ENCODE measurements at places on chromosomes 3 and 15. TPM values are rescaled to one million over a fixed set of nuclear protein-coding genes. Genes with fewer than 3 reads are reported as not detected.

DNA sequence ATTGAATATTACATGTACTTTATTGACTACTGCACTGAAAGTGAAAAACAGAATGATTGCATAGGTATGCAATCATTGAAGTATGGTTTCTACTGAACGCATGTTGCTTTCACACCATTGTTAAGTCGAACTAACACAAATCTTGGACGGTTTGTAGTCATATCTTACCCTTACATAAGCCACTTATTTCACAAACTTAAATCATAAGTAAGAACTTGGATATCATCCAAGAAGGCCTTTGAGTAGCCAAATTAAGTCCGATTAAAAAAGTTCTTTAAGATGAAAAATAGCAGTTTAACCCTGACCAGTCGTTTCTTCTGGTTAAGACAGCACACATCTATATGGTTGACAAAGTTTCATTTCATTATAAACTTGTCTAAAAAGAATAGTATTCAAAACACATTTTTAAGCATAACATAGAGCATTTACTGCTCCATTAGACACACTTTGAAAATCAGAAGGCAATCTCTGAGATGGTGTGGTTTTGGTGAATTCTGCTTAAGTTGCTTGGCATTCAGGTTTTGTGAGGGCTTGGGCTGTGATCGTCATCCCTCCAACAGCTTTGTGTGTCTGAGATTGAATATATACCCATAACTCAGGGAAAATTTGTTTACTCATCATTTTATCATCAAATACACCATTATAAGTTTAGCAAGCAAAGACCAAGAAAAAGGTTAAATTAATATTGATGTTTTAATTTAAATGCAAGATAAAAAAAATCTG is 92.2 kb downstream of the NFKBIZ start:
- no peak for DNase-seq

- DNase-seq = no peak
Observed at GRCh38 chr15:47652328-47652727, 65.0 kb upstream of the SEMA6D start.

GRCh38 chr15:95843241-95843910 is 487.1 kb upstream of the NR2F2 start:
- DNase-seq = no peak

DNA sequence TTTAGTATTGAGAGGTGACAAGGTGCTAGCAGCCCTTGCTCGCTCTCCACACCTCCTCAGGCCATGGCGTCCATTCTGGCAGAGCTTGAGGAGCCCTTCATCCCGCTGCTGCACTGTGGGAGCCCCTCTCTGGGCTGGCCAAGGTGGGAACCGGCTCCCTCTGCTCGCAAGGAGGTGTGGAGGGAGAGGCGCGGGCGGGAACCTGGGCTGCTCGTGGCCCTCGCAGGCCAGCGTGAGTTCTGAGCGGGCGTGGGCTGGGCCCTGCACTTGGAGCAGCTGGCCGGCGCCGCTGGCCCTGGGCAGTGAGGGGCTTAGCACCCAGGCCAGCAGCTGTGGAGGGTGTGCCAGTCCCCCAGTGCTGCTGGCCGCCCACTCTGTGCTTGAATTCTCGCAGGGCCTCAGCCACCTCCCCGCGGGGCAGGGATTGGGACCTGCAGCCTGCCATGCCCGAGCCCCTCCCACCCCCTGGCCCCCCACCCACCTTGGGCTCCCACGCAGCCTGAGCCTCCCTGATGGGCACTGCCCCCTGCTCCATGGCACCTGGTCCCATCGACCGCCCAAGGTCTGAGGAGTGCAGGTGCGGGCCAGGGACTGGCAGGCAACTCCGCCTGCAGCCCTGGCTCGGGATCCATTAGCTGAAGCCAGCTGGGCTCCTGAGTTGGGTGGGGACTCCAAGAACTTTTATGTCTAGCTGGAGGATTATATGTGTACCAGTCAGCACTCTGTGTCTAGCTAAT is 785.2 kb downstream of the DIPK2A start:
- no peak for DNase-seq

- DNase-seq = no peak
Observed at GRCh38 chr15:91813924-91814323, 39.6 kb upstream of the SLCO3A1 start.

GRCh38 chr15:56202701-56203100 is 41.0 kb downstream of the RFX7 start:
- no peak for DNase-seq

DNA sequence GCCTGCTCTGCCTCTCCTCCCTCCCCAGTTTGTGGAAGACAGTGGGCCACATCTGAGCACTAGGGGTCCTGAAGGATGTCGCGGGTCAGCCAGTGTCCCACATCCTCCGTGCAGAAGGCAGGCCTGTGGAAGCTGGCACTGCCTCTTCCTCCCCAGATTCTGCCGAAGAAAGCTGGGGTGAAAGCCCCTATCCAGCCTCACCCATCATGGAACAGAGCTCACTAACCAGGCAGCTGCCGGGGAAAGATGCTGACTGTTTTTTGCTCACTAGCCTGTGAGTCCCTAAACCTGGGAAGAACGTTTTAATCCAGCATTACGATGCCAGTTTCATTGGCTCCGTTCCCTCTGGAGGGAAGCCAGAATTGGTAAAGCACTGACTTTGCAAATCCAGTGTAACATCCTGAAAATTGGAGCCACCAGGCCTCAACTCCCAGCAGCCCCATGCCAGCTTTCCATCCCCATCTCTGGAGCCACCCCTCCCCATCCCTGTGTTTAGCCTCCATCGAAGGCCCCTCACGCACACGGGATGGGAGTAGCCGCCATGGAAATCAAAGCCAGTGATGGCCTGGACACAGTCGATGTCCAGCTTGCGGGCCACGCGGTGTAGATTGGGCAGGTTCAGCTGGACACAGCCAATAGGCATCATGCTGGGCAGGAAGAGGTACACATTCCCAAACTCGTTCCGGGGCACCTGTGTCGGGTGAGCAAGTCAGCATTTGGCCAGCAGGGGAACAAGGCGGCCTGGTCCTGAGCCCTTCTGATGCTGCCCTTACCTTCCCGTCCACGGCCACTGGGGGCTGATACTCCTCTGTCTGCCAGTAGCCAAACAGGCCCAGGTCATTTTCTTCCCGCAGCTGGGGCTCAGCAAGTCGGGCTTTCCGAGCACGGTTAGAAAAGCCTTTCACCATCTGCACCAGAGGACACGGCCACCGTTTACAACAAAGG is 23.5 kb downstream of the TMEM43 start:
- DNase-seq = peak; percentile 75

- no peak for DNase-seq
Observed at GRCh38 chr3:31371484-31372177, 161.1 kb upstream of the STT3B start.

- no peak for DNase-seq
Observed at GRCh38 chr15:96247621-96248305, 82.7 kb upstream of the NR2F2 start.

DNA sequence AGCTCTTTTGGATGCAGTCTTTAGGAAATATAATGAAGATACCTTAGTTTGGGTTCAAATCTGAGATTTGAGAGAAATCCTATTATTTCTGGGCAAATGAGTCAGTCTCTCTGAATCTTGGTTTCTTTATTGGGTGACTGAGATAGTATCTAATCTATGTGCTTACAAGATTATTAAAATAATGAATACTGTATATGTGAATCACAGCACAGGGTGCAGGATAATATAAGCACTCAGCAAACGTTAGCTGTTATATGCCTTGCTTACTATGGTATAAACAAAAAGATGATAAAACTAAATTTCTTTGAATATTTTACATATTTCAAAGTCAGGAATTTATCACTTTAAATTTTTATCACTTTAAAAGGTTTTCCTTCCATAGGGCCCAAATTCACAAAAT is 29.6 kb downstream of the FGF7 start:
- DNase-seq = no peak

DNA sequence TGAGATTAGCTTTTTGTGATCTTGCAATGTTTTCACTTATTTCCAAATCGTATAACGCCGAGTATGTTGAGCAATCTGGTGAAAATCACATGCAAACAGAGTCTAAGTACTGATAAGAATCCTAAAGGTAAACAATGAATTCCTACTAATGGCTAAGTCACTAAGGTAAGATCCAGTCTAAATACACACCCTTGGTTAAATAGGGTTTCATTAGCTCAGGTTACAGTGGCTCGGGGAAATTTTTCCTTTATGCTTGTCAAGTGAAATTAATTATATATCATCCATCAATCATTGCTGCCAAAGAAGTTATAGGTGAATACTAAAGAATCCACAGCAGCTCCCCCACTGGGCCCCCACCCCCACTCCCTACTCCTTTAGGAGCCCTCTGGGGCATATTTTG is 139.3 kb downstream of the SOX2 start:
- DNase-seq = no peak

DNA sequence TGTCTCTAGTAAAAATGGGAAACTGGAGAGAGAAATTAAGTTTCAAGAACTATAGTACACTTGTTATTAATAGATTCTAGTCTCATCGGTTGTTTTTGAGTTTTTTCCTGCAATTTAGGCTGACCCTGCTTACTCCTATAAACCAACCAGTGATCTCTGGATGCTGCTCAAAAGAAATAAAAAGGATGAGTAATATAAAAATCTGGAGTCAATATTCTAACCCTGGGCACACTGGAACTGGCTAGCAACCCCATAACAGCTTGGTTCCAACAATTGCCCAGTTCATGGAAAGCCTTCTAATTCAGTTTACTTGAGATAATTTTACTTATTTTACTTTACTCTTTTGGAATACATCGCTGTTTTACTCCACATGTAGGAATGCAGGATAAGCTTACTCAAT is 211.6 kb downstream of the GBE1 start:
- no peak for DNase-seq

GRCh38 chr3:124557-125179 is 71.9 kb upstream of the CHL1 start:
- DNase-seq = no peak

DNA sequence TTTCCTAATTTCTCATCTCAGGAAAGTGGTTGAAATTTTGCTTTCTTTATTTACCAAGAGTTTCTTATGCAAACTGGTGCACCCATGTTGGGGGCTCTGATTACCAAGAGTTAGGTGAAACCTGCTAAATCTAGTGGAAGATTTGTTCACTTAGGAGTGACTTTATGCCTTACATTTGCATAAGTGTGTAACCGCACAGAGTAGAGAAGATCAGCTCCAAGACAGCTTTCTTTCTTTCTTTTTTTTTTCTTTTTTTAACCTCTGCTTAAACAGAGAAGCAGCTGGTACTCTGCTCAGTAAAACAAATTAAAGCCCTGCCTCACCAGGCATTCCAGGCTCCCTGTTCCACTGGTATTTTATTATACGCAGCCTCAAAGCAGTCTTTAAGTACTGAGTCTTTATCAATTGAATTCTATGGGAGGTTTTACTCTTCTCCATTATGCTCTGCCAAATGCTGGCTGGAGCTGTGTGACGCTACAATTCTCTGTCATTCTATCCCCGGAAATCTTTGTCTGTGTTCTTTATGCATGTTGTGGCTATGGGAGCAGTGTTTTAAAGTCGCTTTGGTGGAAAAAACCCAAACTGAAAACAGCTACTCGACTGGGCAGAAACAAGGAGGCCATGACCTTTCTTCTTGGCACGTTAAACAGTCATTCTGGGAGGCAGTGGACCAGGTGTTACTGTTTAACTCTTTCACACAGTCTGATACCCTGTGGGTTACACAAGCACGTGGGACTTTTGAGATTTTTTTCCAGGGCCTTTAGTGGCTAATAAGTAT is 55.2 kb upstream of the GBE1 start:
- no peak for DNase-seq

DNA sequence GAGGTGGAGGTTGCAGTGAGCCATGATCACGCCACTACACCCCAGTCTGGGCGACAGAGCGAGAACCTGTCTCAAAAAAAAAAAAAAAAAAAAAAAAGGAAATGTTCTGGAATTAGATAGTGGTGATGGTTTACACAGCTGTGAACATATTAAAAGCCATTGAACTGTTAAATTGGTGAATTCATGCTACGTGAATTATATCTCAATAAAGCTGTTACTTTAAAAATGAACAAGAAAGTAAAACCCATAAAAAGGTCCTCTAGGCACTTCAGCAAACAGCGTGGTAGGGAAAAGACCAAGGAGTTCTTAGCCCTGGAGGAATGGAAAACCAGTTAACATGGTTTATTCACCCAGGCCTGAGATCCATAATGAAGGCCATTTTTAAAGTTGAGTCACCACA is 180.1 kb downstream of the ATG7 start:
- DNase-seq = no peak

- no peak for DNase-seq
Observed at GRCh38 chr3:30577788-30578187, 28.6 kb upstream of the TGFBR2 start.

DNA sequence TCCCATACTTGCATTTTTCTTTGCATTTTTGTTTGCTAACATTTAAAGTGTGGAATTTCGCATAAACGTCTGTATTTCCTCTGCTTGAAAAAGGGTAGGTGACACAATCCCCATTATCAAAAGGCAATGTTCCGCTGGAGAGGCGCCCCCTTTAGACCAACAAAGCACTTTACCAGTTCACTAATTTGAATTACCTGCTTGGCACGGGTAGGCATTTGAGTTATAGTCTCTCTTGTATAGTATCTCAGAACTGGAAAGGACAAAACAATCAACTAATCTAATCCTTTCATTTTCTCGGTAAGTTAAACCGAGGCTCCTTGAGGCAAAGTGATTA is 775 bp upstream of the CCDC39 start:
- DNase-seq = no peak

DNA sequence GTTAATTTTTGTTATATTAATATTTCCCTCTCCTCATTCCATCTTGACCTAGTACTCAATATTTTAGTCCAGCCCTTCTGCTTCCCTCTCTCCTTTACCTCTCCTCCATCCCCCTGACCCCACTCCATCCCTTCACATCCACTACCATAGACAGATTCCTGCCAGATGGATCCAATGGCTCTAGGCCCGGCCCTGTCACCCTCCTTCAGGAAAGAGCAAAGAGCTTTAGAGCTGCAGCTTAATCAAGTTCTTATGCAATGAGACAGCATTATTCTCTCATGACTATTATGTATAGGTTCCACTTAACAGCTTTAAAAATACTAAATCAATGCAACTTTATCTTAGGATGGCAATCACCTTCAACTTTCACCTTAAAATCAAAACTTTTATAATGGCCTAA is 200.7 kb upstream of the TTC14 start:
- DNase-seq = no peak

- DNase-seq = peak; percentile 75
Observed at GRCh38 chr3:13528217-13528867, 20.6 kb upstream of the FBLN2 start.

DNA sequence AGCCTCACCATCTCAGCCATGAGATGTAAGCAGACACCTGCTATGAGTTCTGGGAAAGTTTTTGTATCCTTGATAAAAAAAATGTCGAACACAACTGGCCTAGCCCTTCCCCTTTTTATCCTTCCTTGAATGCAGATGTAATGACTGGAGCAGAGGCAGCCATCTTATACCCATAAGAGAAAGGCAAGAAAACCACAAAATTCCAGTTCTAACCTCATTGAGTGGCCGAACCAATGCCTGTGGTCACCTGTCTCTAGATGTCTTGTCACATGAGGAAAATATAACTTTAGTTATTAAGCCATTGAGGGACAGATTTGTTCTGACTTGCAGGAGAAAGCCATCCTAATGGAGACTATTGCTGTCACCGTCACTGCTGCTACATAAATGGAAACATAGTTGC is 80.4 kb upstream of the SLC6A6 start:
- no peak for DNase-seq

The DLEC1 gene
- total RNA-seq = 0.51 TPM

The GOLGA8M gene
- 0.67 TPM for total RNA-seq

The TPRG1 gene
- 15.2 TPM for total RNA-seq

The FSIP1 gene
- total RNA-seq = 0.69 TPM

The CD200R1 gene
- total RNA-seq = 1.3 TPM

The POLG gene
- total RNA-seq = 45.6 TPM

The PTH1R gene
- 17.9 TPM for total RNA-seq

The MITF gene
- 25.9 TPM for total RNA-seq

The CPLX3 gene
- total RNA-seq = not detected

The CTDSPL gene
- total RNA-seq = 41.3 TPM
